Fibroblast of skin of left biceps (primary cell): ENCODE measurements at places on chromosomes 5 and 9.

GRCh38 chr5:111945535-111945934 lies 188.5 kb upstream of the NREP start:
- DNase-seq = no peak

DNA sequence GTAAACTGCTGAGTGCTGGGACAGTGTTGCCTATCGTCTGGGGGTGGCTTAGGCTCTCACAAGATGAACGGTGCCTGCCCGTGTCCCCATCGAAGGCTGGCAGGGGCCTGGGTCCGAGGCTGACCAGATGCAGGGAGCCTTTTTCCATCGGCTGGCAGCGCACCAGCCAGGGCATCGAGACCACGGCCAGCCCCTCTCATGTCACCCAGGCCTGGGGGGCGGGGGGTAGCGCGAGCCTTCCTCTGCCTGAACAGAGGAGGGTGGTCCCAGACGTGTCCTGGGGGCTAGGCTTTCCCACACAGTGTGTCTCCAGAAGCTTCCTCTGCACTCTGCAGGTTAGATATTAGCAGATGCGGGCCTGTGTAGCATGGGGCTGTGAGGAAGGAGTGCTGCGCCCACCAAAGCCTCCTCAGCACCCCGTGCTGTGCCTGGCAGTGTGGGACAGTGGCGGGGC lies 17.3 kb downstream of the FGD3 start:
- no peak for DNase-seq

- DNase-seq = no peak
Measured at GRCh38 chr5:160466889-160467554, 45.4 kb downstream of the PTTG1 start.

DNA sequence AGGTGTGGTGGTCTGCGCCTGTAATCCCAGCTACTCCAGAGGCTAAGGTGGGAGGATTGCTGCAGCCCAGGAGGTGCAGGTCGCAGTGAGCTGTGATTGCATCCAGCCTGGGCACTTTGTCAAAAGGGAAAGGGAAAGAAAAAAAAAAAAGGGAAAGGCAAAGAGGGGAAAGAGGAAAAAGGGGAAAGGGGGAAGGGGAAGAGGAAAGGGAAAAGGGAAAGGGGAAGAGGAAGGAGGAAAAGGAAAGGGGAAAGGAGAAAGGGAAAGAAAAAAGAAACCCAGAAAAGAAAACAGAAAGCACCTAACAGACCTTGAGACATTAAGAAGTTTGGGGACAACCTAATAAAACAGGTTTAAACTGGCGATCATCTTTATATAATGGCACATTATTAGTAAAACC lies 40.0 kb downstream of the IDNK start:
- DNase-seq = no peak

DNA sequence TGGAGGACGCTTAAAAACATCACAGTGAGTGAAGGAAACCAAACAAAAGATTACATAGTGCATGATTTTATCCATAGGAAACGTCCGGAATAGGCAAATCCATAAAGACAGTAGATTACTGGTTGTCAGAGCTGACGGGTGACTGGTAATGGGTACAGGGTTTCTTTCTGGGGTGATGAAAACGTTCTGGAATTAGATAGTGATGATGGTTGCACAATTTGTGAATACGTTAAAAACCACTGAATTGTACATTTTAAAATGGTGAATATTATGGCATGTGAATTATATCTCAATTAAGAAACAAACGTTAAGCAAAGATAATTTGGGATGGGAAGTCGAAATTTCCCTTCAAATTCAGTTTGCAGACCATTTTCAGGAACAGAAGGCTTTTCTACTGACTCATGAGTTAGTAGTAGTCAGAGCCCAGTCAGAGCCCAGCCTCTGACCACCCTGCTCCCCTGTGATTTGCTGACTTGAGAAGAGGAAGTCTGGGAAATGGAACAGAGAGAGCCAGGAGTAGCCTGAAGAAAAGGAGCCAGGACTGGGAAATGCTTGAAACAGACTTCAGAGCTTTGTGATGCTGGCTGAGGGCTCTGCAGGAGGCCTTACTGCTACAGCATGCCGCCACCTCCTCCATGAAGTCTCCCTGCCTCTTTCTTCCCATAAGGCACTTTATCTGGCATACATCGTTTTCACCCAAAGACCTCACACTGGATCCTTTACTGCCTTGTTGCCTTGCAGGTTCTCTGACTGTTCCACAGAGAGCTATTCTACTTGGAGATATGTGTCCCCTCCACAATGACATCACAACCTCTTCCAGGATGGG lies 46.4 kb upstream of the CTNNA1 start:
- DNase-seq = peak; percentile 50

DNA sequence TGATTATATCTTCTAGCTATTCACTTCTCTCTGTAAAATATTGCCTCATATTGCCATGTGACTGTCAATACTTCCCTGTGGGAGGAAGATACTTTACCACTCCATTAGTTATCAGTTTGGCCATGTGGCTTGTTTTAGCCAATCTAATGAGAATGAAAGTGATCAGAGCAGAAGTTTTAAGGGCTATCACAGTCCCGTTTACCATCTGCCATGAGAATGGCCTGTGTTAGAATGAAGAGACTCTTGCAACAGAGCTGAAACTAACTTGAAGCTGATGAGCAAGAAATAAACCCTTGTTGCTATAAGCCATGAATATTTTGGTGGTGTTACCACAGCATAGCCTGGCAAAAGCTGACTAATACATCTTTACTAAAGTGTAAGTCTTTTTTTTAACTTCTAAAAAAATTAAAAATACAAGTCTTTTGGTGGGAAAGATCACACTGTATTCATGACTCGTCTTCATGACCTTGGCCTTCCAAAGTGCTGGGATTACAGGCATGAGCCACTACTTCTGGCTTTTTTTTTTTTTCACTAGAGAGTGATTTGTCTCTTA lies 68.0 kb upstream of the CTNNA1 start:
- no peak for DNase-seq

DNA sequence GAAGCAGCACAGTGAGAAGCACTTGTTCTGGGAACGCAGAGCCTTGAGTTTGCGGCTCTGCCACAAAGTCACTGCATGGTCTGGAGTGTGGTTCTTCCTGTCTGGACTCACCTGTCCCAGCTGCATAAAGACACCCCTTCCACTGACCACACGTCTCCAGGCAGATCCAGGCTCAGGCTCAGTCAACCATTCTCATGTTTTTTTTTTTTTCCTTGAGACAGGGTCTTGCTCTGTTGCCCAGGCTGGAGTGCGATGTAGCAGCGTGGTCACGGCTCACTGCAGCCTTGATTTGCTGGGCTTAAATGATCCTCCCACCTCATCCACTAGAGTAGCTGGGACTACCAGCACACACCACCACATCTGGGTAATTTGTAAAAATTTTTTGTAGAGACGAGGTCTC lies 102.9 kb upstream of the KLF4 start:
- no peak for DNase-seq

DNA sequence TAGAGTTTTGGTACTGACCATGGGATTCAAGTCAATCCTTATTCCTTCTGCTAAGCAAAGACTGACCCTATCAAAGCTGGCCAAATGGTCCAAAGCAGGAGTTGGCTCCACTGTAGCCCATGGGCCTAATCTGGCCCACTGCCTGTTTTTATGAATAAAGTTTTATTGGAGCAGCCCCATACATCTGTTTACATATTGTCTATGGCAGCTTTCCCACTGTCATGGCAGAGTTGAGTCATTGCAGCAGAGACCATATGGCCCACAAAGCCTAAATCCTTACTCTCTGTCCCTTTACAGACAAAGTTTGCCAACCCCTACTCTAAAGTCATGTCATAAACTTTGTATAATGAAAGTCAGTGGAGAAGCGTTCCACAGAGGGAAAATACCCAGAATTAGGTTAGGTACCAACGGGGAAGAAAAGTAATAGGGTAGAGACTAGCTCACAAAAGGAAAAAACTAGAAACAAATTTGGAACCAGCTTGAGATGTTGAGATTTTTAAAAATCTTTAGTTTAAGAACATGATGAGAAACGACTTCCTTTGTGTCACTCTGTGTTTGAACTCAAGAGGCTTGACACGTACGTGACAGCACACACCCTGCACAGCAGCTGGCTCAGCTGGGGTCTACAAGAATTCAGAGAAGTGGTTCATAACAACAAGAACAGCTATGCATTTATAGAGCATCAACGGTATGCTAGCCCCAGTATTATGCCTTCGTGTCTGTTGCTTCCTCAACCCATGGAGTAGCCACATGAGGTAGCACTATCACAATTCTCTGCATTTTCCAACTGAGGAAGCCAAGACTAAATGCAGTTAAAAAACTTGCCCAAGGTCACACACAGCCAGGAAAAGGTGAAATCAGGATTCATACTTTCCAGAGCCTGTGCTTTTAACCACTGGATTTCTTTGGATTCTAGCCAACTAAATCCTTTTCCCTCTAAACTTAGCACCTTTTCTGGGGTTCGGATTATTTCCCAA lies 198.9 kb upstream of the WWC1 start:
- no peak for DNase-seq

DNA sequence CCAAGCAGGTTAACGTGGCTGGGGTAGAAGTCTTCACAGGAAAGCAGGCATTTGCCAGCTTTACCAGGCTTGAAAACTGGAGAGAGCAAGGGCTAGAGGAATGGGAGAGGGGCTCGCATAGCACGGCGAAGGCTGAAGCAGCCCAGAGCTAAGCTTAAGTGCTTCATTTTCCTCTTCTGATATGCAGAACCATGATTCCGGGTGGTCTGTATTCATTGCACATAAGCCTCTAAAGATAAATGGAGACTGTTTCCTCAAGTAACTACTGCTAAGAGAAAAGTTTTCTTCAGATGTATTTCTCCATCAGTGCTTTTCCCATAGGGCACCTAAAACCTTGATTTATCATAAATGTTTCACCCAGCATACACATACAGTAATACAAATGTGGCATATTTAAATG lies 414.1 kb downstream of the MLLT3 start:
- DNase-seq = no peak

- DNase-seq = no peak
Measured at GRCh38 chr5:107329850-107330249, 340.9 kb downstream of the EFNA5 start.

DNA sequence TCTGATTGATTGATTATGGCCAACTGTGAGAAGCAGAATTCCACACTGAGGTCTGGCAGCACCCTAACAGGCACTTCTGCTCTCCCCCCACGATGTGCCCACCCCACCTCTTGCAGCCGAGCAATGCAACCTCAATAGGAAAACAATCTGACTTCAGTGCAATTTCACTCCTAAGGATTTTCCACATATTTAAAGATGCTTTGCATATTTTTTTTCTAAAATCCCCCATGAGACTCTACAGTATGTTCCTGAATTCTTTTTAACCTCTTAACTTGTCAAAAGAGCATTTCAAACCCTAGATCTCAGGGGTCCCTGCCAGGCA lies 243.1 kb downstream of the AUH start:
- no peak for DNase-seq

DNA sequence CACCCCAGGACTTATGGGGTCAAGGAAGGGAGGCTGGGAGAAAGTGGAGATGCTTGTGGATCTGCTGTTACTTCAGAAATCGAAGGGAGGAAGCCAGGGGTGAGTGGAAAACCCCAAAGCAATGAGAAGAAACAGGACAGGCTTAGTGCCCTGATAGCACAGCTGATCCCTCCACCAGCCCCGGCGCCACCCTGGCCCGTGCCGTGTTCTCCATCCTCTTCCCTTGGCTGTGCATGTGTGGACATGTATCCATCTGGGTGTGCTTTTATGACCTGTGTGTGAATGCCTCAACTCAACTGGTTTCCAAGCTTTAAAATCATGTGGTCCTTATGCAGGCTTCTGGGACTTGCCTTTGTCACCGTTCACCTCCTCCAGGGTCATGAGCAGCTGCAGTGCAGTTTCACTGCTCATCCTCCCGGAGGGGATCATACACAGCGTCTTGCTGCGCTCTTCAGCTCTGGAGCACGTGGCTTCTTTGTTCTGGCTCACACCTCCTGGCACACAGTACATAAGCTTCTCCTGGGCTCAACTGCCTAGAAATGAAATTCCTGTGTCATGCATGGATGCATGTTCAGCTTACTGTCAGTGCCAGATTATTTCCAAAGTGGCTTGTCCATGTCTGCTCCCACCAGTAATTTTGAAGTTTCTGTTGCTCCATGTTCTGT lies 58.2 kb downstream of the IPPK start:
- no peak for DNase-seq

- no peak for DNase-seq
Measured at GRCh38 chr5:3217114-3217513, 378.5 kb upstream of the IRX1 start.

DNA sequence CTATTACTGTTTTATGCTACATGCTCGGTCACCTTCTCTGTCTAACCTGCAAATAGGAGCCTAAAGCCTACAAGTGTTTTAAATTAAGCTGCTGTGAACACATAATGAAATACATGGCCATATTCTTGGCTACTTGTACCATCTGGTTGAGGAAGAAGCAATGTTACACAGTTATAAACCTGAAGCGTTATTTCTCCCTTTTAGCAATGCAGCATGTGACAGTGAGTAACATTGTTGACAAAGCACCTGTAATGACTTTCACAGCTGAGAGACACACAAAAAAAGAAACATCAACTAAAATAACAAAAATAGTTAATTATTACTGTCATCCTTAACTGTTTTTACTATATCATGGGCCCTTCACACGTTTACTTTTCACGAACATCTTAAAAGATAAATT lies 146.9 kb downstream of the RORB start:
- DNase-seq = no peak

DNA sequence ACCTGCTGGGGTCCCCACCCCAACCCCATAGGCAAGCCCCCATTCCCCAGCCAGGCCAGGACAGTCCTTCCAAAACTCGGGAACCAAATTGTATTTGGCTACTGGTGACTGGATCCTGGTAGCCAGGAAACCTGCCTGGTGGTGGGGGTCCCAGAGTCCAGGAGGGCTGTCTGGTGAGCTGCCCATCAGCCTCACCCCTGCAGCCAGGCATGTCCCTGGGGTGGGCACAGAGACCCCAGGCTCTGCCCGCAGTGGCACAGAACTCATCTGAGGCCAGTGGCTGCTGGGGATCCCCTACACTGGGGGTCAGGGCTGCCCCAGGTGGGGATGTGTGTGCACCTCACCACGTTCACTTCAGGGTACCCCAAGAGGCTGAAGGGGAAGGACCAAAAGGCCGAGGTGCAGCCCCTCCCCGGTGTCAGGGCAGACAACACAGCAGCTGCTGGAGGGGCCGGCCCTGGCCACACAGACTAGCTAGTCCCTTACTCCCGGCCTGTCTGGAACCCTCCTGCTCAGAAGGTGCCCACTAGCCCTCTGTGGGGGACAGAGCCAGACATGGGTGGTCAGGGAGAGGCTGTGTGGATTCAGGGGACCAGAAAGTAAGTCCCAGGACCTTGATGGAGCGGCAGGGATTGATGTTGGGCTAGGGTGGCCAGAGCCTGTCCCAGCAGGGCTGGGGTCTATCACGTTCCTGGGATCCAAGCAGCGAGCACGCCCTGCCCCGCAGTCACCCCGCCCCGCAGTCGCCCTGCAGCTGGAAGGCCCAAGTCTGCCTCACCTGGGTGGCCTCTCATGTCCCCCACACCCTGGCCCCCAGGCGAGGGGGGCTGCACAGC lies 91.5 kb downstream of the KCNT1 start:
- no peak for DNase-seq

- no peak for DNase-seq
Measured at GRCh38 chr5:71877511-71877910, 158.4 kb downstream of the CARTPT start.

GRCh38 chr9:75612754-75613153 lies 277.7 kb upstream of the PCSK5 start:
- no peak for DNase-seq

- DNase-seq = no peak
Measured at GRCh38 chr5:113264046-113264445, 170.7 kb downstream of the TSSK1B start.

- no peak for DNase-seq
Measured at GRCh38 chr5:17135050-17135449, 82.4 kb upstream of the BASP1 start.
